ENCODE measurements at places on chromosomes 2 and 18. TPM values are rescaled to one million over a fixed set of nuclear protein-coding genes. Genes with fewer than 3 reads are reported as not detected.

The NT5DC4 gene
- total RNA-seq, result not detected

The BCL11A gene
- not detected for total RNA-seq

The HOXD12 gene
- total RNA-seq, result not detected

- DNase-seq, result no peak
These were observed 69.1 kb upstream of the TCF7L1 start for GRCh38 chr2:85063981-85064599.

- DNase-seq, result no peak
These were observed 32.3 kb upstream of the LIPG start for GRCh38 chr18:49529596-49529995.

Data from MG63 (cell line).